ENCODE measurements at places on chromosomes 6 and 20.

GRCh38 chr6:56282391-56282790 lies 35.0 kb upstream of the COL21A1 start:
- no peak for DNase-seq

GRCh38 chr20:37914672-37915433 lies 11.9 kb downstream of the VSTM2L start:
- peak; percentile 32 for DNase-seq

DNA sequence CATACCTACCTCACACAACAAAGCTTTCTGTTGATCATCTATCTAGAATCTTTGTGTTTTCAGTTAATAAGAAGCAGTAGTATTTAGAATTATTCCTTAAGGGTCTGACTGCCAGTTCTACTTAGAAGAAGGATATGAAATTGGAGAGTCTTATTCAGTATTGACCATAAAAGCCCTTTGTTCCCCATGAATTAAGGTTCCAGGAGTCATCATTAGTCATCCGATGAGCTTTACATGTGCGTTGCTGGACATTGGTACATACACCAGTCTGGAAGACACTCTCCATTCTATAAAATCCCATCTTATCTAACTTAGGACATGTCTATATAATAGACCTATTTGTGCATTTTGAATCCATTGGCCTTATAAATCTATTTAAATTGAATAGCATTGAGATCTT lies 34.4 kb upstream of the RNF217 start:
- DNase-seq: no peak

GRCh38 chr20:60136645-60137401 lies 178.6 kb downstream of the CDH26 start:
- no peak for DNase-seq

- DNase-seq: no peak
Observed at GRCh38 chr20:36819659-36820058, 46.1 kb upstream of the DSN1 start.

GRCh38 chr6:125022391-125022989 lies 60.3 kb downstream of the RNF217 start:
- no peak for DNase-seq

DNA sequence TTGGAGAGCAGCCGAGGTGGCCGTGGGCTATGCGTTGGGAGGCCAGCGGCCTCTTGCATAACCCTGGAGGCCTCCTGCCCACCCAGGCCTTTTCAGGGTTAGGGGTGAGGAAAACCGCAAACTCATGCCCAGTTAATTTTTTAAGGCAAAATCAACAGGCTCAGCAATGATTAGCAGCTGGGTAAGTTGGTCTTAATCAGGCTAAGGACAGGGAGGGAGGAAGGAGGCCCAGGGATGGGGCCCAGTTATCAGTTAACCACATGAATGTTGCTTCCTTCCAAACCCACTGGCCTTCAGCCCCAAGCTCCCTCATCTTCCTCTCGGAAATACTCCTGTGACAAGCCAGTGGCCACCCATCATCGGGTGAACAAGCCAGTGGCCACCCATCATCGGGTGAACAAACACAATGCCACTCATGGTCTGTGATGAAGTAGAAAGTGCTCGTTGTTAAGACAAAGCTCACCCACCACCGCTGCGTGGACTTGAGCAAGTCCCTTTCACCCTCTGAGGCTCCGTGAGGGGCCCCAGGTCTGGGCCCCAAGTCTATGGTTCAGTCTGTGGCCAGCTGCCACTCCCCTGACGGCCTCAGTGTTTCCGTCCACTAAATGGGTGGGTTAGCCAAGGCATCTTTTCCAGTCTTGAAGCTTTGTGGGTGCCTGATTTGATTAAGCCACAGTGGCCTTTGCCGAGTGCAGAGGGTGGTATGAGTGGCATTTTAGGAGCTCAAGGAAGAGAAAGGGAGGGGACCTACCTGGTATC lies 39.4 kb downstream of the HNF4A start:
- DNase-seq: no peak

GRCh38 chr6:11380969-11381744 lies 148.7 kb upstream of the NEDD9 start:
- no peak for DNase-seq
